ENCODE measurements at places on chromosomes 16 and 17.

GRCh38 chr17:50681263-50682200 lies 26.2 kb downstream of the ANKRD40 start:
- DNase-seq = no peak

DNA sequence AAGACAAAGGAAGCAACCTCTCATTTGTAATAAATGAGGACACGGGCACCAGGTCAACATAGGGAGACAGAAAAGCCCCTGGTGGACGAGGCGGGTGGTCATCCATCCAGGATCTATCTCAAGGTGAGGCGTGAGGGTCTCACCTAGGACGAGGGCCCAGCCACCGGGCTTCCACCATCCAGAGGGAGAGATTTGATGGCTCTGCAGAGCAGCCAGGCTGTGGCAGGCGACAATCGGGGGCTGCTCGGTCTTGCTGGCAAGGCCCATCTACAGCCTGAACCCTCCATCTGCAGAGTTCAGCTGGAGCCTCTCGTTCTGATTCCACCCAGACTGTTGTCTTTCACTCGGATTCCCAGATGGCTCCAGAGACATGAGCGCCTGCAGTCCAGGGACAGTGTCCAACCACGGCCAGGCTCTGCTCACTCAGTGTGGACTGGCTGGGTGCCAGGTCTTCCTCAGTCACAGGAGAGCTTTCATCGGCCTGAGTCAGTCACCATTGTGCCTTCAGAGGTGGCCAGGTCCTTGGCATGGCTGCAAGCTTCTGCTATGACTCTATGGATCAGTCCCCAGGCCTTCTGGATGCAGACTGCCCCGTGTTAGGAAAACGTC lies 5.9 kb downstream of the LITAFD start:
- DNase-seq = no peak

DNA sequence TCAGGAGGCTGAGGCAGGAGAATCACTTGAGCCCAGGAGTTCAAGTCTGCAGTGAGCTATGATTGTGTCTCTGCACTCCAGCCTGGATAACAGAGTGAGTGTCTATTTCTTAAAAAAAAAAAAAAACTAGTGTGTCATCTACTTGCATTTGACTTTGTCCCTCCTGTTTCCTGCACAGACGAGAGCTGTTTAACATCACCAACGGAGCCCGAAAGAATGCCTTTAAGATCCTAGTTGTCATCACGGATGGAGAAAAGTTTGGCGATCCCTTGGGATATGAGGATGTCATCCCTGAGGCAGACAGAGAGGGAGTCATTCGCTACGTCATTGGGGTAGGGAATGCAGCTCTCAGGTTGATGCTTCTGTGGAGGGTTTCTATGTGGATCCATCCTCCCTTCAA lies 13.4 kb downstream of the ITGAM start:
- DNase-seq = no peak

DNA sequence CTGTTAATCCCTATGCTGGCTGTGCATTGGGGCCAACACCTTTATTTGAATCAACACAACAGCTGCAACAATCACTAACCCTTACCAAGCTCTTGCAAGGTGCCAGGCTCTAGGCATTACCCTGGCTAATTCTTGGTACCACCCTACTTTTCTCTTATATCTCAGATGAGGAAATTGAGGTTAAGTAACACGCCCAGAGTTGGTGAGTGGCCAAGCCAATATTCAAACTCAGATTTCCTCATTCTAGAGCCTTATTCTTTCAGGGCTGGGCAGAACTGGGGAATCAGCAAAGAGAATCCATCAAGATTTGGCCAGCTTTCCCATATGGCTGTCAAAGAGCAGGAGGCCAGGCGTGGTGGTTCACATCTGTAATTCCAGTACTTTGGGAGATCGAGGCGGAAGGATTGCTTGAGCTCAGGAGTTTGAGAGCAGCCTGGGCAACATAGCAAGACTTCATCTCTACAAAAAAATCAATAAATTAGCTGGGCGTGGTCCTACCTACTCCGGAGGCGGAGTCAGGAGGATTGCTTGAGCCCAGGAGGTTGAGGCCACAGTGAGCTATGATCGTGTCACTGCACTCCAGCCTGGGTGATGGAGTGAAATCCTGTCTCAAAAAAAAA lies 23.7 kb downstream of the ARSG start:
- DNase-seq = no peak

- DNase-seq = no peak
Observed at GRCh38 chr16:61721544-61721943, 314.7 kb downstream of the CDH8 start.

GRCh38 chr16:46886764-46887523 lies 2.8 kb downstream of the GPT2 start:
- DNase-seq = no peak

- DNase-seq = no peak
Observed at GRCh38 chr17:41071606-41072360, 6.1 kb upstream of the KRTAP2-4 start.

DNA sequence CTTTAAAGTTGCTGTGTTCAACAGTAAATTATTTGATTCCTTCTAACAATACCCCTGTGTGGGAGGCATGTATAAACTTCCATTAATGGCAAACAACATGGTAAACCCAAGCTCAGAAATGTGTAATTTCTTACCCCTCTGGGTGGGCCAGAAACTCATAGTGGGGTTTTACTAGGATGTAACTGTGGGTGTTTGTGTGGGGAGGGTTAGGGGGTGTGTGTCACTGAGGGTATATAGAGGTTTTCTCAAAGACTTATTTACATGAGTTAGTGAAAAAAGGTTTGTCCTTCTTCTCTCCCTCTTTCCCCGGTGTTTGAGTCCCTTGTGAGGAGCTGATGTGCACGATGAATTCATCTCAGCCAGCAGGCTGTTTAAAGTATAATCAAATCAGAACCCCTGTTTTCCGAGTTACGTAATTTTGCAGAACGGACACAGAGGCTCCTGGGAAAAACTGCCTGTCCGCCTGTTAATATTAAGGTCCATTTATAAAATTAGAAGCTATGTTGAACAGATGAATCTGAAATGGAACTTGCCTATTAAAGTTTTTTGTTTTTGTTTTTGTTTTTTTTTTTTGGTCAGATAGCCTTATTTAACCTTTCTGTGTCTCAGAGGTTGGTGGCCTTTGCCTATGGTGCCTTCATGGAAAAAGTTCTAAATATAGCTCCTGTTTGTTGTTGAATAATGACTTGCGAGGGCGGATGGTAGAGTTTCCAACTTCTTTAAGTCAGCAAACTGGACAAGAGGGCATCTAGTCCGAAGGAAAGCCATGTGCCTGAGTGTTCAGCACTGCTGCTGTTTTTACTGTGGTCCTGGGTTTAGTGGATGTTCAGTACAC lies 73.3 kb downstream of the MSI2 start:
- no peak for DNase-seq

All from Panc1 (cell line).